ENCODE measurements at places on chromosomes 7 and 10. TPM values are rescaled to one million over a fixed set of nuclear protein-coding genes. Genes with fewer than 3 reads are reported as not detected.

DNA sequence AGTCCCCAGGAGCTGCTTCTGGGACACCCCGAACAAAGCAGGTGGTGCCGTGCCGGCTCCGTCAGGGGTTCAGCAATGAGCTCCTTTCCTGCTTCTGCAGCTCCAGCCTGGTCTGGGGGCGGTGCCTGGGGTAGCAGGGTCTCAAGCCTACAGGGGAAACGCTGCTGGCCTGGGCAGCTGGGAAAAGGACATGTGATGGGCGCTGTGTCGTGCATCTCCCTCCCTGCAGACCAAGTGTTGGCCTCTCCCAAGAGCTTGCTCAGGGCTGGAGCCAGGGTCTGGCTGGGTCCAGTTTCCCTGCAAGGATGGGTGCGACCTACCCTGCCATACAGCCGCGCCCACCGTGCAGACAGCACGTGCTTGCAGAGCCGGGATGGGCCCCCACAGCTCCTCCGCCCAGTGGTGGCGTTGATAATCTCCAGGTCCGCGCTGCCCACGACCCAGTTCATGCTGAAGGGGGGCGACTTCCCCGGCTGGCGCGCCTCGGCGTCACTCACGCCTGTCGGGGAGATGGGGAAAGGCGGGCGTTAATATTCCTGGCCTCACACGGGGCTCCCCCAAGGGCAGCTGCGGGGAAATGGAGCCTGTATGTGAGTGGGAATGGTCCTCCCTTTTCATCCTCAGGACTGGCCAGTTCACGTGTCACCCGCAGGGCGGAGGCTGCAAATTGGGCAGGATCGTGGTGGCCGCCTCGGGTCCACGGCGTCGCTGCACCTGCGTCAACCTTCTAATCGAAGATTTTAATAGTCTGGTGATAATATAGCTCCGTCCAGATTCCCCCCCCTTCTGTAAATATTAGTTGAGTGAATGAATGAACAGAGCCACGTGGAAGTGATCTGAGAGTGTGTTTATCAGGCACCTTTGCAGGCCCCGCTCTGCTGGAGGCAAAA, 128.6 kb downstream of the WDR37 start:
- H3K27me3 ChIP-seq, result no peaks in the 10 kb centered on the region
- DNase-seq, result no peak
- H3K36me3 ChIP-seq, result no peaks in the 10 kb centered on the region
- H3K4me3 ChIP-seq, result no peak overlapping the region
- no peak overlapping the region for H3K27ac ChIP-seq

DNA sequence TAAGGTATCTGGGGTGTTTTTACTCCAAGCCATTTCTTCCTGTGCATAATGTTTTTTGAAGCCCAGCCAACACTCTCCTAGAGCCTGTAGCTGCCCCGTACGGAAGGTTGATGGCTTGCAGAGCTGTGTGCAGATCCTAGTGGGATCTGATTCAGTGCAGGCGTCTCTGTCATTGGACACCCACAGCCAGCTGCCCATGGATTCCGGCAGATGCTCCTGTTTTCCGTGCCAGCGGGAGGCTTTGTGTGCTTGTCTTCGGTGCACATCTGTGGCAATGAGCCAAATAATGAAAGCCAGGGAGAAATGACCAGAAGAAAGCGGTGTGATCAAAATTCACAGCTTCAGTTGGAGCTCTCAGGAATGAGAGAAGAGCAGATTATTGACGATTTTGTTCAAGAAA, 426.4 kb downstream of the TYW1 start:
- no peaks in the 10 kb centered on the region for H3K27me3 ChIP-seq
- no peak overlapping the region for H3K4me3 ChIP-seq
- H3K36me3 ChIP-seq, result no peaks in the 10 kb centered on the region
- H3K4me1 ChIP-seq, result no peaks in the 10 kb centered on the region
- H3K27ac ChIP-seq, result no peak overlapping the region

DNA sequence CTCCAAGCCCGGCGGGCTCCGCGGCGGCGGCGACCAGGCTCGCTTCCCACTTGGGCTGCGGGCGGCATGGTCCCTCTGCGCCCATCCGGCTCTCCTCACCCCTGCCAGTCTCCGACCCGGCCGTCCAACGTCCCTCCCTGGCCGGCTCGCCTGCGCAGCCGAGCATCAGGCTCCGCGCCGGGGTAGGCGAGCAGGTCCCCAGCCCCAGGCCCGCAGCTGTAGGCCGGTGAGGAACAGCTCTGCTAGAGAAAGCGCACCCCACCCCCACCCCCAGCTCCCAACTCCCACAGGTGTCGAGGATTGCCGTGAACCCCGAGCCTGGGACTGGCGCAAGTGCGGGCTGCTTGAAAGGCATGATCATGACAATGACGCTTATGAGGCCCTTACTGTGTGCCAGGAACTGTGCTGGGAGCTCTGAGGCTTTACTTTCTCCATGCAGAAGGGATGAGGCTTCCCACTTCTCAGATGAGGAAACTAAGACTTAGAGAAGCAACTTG, 20.8 kb upstream of the PAX2 start:
- peaks cover 8% of the 10 kb centered on the region for H3K4me1 ChIP-seq
- H3K27ac ChIP-seq, result no peak overlapping the region
- no peaks in the 10 kb centered on the region for H3K36me3 ChIP-seq
- DNase-seq, result no peak
- H3K4me3 ChIP-seq, result no peak overlapping the region

GRCh38 chr10:132178046-132178445, 8.7 kb upstream of the DPYSL4 start:
- H3K36me3 ChIP-seq, result no peaks in the 10 kb centered on the region
- H3K27ac ChIP-seq, result no peak overlapping the region
- no peaks in the 10 kb centered on the region for H3K4me1 ChIP-seq
- no peak for DNase-seq
- H3K27me3 ChIP-seq, result no peaks in the 10 kb centered on the region

GRCh38 chr7:44142028-44142427, 896 bp upstream of the MYL7 start:
- no peak overlapping the region for H3K4me3 ChIP-seq
- no peaks in the 10 kb centered on the region for H3K4me1 ChIP-seq
- H3K27ac ChIP-seq, result no peak overlapping the region
- H3K36me3 ChIP-seq, result no peaks in the 10 kb centered on the region
- H3K27me3 ChIP-seq, result no peaks in the 10 kb centered on the region
- no peak for DNase-seq

GRCh38 chr7:101140746-101141382, 13.4 kb upstream of the AP1S1 start:
- peaks cover 5% of the 10 kb centered on the region for H3K4me1 ChIP-seq
- H3K27me3 ChIP-seq, result no peaks in the 10 kb centered on the region
- no peak for DNase-seq
- no peak overlapping the region for H3K4me3 ChIP-seq
- no peaks in the 10 kb centered on the region for H3K36me3 ChIP-seq

DNA sequence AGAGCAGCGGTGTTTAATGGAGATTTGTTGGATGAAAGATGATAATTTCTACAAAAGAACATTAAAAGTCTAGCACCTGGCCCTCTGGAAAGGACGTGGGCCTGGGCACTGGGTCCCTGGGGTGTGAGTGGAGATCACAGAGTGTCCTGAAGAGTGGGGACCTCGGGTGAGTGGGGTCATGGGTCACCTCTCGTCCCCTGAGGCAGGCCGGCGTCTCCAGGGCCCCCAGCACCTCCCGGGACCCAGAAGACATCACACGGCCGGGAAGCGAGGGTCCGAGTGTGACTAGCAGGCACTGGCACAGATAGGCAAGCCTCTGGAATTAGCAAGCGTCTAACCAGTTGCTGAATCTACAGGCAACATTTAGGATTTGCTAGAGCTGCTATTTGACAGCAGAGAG, 257.2 kb downstream of the MAD1L1 start:
- DNase-seq, result no peak
- H3K36me3 ChIP-seq, result no peaks in the 10 kb centered on the region
- no peak overlapping the region for H3K4me3 ChIP-seq
- no peaks in the 10 kb centered on the region for H3K27me3 ChIP-seq

DNA sequence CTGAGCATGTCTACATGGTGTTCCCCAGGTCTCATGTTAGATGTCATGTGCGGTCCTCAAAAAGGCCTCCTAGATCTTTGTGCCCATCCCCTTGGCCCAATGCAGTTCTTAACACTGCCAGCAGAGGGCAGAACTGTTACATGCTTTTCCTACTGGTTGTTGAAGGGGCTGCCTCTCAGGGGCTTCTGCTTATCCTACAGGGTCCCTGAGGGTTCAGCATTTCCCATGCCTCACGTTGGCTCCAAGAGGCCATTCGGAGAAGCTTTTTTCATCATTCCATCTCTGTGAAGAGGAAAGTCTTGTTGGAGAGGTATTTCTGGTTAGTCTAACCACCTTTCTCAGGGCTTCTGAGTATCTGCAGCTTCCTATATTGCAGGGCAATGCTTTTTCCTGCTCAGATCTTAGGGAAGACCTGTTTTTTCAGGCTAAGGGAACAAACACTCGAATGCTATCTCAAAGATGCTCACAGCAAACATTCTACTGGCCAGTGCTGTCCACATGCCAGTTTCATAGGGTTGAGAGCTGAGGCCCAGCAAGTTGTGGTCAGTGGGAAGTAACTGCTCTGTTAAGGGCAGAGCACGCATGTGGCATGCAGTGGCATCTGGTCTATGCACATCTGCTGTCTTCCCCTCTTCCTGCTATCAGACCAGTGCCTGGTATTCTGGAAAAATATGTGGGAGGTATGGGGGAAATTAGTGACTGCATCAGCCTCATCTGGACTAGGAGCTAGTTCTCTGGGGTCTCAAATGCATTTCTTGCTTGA, 31.5 kb downstream of the MBL2 start:
- no peak overlapping the region for H3K4me3 ChIP-seq
- H3K27ac ChIP-seq, result no peak overlapping the region
- H3K36me3 ChIP-seq, result no peaks in the 10 kb centered on the region
- no peaks in the 10 kb centered on the region for H3K27me3 ChIP-seq
- DNase-seq, result no peak

DNA sequence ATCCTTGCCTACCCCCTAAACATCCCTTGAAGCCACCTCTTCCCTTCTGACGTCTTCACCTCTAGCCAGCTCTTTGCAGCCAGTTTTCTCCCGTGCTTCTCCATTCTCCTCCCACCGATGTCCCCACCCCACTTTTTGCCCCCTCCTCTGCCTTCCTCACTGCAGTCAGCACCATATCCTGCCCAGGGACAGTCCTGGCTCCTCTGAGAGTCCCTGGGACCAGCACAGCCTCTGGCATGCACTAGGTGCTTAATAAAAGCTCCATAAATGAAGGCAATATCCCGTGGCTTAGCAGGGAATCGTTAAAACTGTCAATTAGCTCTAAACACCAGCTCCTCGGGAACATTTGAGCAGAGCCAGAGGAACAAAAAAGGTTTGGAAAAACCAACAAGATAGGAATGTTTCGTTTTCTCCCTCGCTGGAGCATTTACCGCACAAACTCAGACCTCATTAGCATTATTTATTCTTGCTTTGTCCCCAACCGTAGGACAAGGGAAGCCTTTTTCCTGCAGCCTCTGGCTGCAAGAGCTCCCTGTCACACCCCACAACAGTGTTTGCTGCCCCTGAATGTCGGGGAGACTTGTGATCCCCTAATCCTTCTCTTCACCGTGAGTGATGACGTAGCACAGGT, 16.1 kb downstream of the MYL10 start:
- H3K4me3 ChIP-seq, result no peak overlapping the region
- no peak overlapping the region for H3K27ac ChIP-seq
- no peaks in the 10 kb centered on the region for H3K27me3 ChIP-seq
- H3K4me1 ChIP-seq, result no peaks in the 10 kb centered on the region

- no peak overlapping the region for H3K4me3 ChIP-seq
- no peaks in the 10 kb centered on the region for H3K27me3 ChIP-seq
- H3K4me1 ChIP-seq, result no peaks in the 10 kb centered on the region
Observed at GRCh38 chr7:46927131-46927810, 654.6 kb downstream of the TNS3 start.

GRCh38 chr10:46218921-46219320, 67.9 kb upstream of the ANTXRL start:
- H3K27me3 ChIP-seq, result no peaks in the 10 kb centered on the region
- H3K4me3 ChIP-seq, result no peak overlapping the region
- H3K36me3 ChIP-seq, result no peaks in the 10 kb centered on the region
- no peak for DNase-seq
- no peaks in the 10 kb centered on the region for H3K4me1 ChIP-seq

DNA sequence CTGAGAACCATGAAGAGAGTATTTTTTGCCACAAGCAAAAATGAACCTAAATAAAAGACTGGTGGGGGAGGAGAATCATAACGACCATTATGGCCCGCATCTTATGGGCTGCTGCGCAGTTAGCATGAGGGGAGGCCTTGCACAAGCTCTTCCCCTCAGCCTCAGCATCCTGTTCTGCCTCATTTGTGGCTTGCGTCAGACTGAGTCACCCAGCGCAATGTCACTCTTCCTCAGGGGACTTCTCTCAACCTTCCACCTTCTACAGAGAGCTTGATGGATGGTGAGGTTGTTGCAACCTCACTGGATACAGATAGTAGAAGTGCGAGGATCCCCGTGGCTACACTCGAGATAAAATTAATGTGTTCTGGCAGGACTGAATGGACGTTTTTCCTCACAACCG, 16.8 kb upstream of the GPR15LG start:
- no peaks in the 10 kb centered on the region for H3K27me3 ChIP-seq
- H3K4me3 ChIP-seq, result no peak overlapping the region
- DNase-seq, result no peak
- no peaks in the 10 kb centered on the region for H3K4me1 ChIP-seq

- no peaks in the 10 kb centered on the region for H3K27me3 ChIP-seq
- no peaks in the 10 kb centered on the region for H3K4me1 ChIP-seq
- H3K4me3 ChIP-seq, result peak overlapping the region; percentile 28
- H3K36me3 ChIP-seq, result no peaks in the 10 kb centered on the region
Observed at GRCh38 chr10:33772370-33773252, 438.1 kb upstream of the NRP1 start.

DNA sequence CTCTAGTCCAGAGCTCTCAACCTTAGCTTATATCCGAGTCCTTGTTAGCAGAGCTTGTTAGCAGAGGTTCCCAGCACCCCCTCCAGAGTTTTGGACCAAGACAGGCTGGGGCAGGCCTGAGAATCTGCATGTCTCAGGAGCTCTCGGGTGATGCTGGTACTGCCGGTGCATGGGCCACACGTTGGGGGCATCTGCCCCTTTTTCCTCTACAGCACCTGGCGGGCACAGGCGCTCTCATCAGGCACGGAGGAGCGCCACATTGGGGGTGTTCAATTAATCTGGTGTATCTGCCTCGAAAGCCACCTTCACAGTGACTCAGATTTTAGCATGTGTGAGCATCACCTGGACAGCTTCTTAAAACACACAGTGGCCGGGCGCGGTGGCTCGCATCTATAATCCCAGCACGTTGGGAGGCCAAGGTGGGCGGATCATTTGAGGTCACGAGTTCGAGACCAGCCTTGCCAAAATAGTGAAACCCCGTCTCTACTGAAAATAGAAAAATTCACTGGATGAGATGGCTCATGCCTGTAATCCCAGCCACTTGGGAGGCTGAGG, 117.7 kb downstream of the ELFN1 start:
- no peaks in the 10 kb centered on the region for H3K4me1 ChIP-seq
- no peaks in the 10 kb centered on the region for H3K27me3 ChIP-seq
- no peak overlapping the region for H3K27ac ChIP-seq
- no peaks in the 10 kb centered on the region for H3K36me3 ChIP-seq
- no peak for DNase-seq
- no peak overlapping the region for H3K4me3 ChIP-seq

- H3K36me3 ChIP-seq, result no peaks in the 10 kb centered on the region
- H3K4me1 ChIP-seq, result no peaks in the 10 kb centered on the region
- H3K4me3 ChIP-seq, result no peak overlapping the region
- no peak for DNase-seq
Observed at GRCh38 chr10:6083523-6084475, 5.0 kb upstream of the RBM17 start.

- H3K4me1 ChIP-seq, result peaks cover 41% of the 10 kb centered on the region
- H3K27ac ChIP-seq, result peak overlapping the region; percentile 56
- no peak overlapping the region for H3K4me3 ChIP-seq
- DNase-seq, result peak; percentile 49
- no peaks in the 10 kb centered on the region for H3K36me3 ChIP-seq
Observed at GRCh38 chr7:55073976-55074528, 55.2 kb downstream of the EGFR start.

Gene MUC3A
- total RNA-seq, result 39.1 TPM

Gene ARHGEF5
- 43.5 TPM for total RNA-seq

Gene CAMK2B
- total RNA-seq, result 1.1 TPM

Gene COBL
- 42.7 TPM for total RNA-seq

Gene SPDYE18
- total RNA-seq, result 1.8 TPM

Data from kidney (tissue), 22 donors.